AG08396 (cell line): ENCODE measurements at places on chromosomes 12 and 14.

- DNase-seq = no peak
Measured at GRCh38 chr14:97185186-97185585, 388.0 kb downstream of the VRK1 start.

GRCh38 chr12:67091204-67091603 lies 178.0 kb upstream of the CAND1 start:
- no peak for DNase-seq

DNA sequence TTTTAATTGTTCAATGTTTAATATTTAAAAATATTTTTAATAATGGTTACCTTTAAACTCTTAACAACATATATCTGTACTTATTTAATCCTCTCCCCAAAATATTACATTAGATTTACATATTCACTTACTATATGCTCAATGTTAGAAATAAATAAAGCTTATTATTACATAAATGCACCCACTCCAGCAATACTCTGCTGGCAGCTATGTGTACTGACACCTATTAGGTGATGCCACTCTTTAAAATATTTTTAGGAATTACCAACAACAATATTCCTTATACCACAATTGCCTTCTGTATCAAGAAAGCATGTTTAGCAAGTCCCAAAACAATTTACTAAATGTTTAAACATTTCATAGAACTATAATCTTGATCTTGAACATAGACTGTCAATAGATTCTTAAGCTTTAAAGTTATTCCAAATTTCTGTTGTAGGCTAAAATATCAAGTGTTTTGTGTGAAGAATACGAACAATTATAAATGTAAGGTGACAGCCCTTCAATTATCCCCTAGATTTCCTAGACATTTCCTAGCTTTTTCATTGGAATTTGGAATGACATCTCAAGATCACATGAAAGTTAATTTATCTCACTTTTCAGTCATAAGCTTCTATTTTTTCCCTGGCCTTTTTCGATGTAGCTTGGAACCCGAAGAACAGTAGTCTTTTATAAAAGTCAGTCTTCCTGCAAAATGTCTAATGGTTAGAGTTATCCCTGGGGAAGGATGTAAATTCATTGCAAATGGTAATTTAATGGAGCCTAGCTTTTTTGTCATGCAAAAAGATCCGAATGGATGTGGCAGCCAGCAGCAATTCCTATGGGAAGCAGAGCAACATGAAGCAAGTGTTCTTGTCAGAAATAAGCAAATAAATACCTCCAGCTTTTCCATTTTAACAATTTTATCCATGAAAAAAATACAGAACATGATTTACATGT lies 907.5 kb upstream of the ATXN7L3B start:
- no peak for DNase-seq

GRCh38 chr12:70040141-70040540 lies 203.1 kb upstream of the CNOT2 start:
- DNase-seq = no peak

DNA sequence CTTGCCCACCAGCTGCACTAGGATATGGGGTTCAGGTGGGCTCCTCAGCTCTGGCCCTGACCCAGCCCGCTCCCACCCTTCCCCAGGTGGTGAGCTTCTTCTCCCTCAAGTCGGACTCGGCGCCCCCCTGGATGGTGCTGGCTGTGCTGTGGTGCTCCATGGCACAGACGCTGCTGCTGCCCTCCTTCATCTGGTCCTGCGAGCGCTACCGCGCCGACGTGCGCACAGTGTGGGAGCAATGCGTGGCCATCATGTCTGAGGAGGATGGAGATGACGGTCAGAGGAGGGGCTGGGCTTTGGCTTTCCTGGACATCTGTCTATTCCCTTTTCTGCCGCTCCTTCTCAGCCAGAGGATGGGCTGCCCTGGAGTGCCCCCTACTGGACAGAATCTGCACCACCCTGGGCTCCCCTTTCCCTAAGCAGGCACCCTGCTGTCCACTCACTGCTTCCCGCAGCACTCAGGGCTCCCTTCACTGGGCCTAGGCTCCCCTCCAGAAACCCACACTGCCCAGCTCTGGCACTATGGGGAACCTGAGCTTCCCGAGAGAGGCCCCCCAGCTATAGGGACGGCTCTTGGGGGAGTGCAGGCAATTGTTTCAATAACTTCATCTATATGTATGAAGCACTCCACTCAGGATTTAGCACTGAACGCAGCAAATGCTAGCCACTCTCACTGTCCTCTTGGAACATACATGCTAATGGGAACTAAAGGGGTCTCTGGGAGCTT lies 2.6 kb upstream of the P3H3 start:
- peak; percentile 94 for DNase-seq

GRCh38 chr12:50686976-50687375 lies 76.9 kb upstream of the ATF1 start:
- no peak for DNase-seq

- no peak for DNase-seq
Measured at GRCh38 chr12:109912855-109913321, 12.8 kb downstream of the TCHP start.

DNA sequence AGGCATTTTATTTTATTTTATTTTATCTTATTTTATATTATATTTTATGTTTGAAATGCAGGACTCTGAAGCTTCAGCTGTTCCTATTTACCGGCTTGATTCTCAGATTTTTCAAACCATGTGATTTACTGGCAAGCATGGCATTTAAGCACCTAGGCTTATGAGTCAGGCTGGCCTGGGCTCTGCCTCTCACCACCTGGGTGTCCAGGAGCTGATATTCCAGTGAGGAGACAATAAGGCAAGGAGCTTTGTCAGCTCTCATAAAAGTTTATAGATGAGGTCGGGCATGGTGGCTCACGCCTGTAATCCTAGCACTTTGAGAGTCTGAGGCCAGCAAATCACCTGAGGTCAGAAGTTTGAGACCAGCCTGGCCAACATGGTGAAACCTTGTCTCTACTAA lies 2.1 kb downstream of the DAO start:
- DNase-seq = no peak

GRCh38 chr12:27385766-27386564 lies 53.3 kb downstream of the BMAL2 start:
- no peak for DNase-seq

GRCh38 chr12:53949631-53950436 lies 4.9 kb upstream of the HOXC12 start:
- no peak for DNase-seq

DNA sequence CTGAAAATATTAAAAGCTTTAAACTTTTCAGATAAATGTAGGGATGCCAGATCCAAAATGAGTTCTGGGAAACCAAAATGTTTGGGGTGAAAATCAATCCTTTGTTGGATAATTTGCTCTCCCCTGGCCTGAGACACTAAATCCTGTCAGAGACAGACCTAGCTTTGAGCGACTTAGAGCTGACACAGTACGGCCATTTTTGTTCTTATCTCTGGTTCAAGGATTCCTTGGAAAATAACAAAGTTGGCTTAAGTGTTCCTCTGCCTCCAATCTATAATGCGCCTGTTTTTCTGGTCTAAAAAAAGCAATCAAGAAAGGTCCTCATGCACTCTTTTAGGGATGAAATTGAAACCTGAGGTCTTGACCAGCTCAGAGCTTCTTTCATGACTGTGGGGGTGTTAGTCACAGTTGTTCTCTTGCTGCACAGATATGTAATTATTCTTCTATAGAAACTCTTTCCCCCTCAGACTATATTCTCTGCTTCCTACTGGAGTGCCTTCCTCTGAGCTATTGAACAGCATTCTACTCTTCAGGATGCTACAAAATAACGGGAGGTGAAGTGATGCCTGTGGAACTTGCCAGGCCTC lies 52.3 kb upstream of the EGLN3 start:
- no peak for DNase-seq

- peak; percentile 61 for DNase-seq
Measured at GRCh38 chr12:93972411-93973208, 175.8 kb upstream of the PLXNC1 start.

DNA sequence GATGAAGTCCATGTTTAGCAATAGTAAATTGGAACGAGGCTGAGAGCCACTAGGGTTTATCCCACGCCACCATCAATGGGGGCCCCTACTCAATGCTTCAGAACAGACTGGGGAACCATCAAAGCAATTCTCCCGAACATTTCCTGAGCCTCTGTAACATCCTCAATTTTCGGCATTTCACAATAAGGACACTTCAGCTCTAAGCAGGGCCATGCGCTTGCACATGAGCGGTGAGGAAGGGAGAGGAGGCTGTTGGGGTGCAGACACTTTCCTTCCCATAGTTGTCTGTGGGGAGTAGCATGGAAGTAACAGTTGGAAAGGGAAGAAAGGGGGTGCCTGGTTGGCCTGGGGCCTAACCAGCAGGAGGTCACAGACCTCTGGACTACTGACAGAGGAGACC lies 129.9 kb upstream of the PRMT8 start:
- DNase-seq = no peak

DNA sequence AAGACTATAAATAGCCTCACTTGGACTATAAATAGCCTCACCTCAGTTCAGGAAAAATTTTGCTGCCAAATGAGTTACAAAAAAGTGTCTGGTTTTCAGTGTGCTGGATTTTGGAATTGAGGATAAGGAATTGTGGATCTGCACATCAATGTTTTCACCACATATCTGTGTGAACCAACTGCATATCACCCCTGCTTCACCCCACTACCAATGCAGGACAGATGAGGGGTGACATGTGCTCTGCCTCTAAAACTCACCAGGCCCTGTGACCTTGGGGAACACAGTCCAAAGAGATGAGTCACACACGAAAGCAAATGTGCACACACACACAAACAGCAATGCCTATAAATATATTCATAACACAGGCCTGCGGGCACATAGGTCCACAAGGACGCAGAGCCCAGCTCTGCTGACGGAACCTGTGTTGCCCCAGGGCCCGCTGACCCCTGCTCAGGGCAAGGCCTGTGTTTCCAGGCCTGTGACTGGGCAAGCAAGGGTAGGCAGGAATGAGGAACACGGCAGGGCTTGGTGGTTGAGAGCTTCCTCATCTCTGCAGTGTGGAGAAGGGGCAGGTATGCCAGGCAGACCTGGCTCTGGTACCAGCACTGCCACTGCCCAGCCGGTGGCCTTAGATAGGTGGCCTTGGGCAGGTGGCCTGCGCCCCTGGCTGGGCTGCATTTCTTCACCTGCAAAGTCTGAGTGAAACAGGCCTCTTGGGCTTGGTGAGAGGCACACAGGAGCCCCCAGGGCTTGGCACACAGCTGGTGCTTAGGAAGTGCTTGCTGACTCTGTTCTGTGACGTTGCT lies 82.4 kb downstream of the ARL6IP4 start:
- peak; percentile 64 for DNase-seq

GRCh38 chr14:49581209-49582112 lies 4.7 kb downstream of the RPS29 start:
- no peak for DNase-seq

DNA sequence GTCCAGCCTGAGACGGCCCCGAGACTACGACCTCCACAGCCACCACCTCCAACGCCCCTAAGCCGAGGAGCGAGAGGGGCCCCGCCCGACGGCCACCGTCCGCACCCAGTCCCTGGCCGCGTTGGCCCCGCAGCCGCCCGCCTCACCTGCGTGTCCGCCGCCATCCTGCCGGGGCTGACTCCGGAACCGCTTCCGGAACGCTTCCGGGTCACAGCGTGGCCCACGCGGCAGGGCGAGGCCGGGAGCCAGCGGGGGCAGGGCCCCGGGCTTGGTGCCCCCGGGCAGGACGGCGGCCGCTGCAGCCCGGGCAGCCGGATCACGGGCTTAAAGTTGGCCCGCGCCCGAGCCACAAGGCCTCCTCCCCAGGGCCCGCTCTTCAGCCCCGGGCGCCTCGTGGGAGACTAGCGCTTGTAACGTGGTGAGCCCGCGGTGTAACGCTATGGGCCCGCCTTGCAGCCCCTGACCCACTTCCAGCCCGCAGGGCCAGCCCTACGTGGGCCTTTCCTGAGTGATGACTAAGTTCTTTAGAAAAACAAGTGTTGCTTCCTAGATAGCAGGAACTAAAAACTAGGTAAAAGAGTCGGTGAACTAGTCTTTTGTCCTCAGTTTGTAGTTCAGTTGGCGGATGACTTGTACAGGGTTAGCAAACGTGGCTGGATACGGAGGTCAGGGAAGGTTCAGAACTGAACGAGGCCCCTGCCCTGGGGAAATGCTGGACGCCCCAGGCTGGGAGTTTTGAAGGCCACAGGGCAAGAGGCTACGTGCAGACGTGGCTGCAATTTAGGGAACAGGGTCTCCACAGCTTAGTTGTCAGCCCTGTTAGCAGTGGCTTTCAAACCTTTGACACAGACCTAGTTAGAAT lies at the start of gene GCN1:
GCN1 (minus strand) TSS at position 182 of the 862 bp plus-strand sequence; CDS start at position 164, 18 bp downstream.
- peak; percentile 93 for DNase-seq

- no peak for DNase-seq
Measured at GRCh38 chr14:77646907-77647306, 30.5 kb upstream of the SPTLC2 start.
